ENCODE measurements at places on chromosomes 13 and 19.

DNA sequence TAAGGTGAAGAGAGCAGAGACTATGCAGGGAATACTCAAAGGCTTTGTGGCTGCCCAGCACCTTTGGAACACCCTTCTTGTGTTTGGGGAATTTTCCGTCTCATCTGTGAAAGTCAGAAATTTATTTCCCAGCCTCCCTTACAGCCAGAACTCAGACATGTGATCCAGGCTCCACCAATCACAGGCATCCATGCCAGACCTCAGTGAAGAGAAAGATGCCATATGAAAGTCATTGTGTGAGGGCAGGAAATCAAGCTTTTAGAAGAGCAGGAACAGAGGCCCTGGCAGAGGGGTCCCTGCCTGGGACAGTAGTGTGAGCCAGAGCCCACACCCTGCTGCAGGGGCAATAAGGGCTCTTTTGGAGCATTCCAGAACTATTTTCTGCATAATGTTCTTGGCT is 12.1 kb downstream of the CCDC70 start:
- no peak for DNase-seq

GRCh38 chr19:56692206-56692895 is 20.8 kb upstream of the ZNF835 start:
- no peak for DNase-seq

GRCh38 chr19:15279326-15279904 is 47.2 kb upstream of the EPHX3 start:
- no peak for DNase-seq

- no peak for DNase-seq
Observed at GRCh38 chr13:70959035-70959775, 851.0 kb upstream of the KLHL1 start.

Data from stimulated activated CD4-positive, alpha-beta T cell treated with anti-CD3 and anti-CD28 coated beads, Interleukin-4, amount 100 ng/mL, for 1 hour (primary cell).